ENCODE measurements at places on chromosomes 2 and 18. TPM values are rescaled to one million over a fixed set of nuclear protein-coding genes. Genes with fewer than 3 reads are reported as not detected.

DNA sequence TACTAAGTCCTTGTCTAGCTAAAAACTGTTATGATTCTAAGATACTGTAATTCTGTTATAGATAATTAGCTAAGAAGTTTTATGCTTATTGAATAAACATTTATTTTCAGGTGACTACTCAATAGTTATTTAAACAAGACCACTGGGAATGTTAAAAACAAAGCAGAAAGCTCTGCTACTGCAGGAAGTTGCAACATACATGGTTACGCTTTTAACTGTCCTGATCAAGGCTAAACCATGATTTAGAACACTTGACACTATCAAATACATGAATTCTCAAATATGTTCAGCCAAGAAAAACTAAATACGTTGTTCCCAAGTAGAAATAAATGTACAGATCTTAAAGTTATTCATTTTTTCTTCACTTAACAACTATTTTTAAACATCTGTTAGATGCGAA, 263.9 kb downstream of the NCKAP5 start:
- no peak for DNase-seq

DNA sequence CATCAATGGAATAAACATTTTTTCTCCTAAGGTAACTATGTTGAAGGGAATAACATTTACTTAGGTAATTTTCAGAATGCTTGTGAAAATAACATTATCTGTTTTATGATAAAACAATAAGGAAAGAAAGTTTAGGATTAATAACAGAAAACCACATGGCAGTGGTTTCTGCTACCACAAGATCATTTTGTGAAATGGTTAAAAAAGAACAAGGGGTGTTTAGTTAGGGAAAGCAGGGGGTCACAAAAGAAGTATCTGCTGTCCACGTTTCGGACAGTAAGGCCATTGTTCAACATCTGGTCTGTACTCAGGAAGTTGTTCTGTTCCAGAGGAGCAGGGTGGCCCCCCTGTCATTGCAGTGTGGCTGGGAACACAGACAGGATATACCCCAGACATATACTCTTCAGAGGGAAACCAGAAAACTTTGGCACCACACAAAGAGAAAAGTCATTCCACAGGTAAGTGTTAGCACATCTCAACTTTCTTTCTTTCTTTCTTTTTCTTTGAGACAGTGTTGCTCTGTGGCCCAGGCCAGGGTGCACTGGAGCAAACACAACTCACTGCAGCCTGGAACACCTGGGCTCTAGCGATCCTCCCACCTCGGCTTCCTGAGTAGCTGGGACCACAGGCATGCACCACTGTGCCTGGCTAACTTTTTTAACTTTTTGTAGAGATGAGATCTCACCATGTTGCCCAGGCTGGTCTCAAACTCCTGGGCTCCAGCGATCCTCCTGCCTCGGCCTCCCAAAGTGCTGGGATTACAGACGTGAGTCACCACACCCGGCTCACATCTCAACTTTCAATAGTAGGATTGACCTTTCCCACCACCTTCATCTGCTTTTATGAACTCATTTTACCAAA, 14.8 kb upstream of the ARL5A start:
- no peak for DNase-seq

GRCh38 chr2:10136101-10136934, 13.8 kb downstream of the RRM2 start:
- DNase-seq, result no peak

DNA sequence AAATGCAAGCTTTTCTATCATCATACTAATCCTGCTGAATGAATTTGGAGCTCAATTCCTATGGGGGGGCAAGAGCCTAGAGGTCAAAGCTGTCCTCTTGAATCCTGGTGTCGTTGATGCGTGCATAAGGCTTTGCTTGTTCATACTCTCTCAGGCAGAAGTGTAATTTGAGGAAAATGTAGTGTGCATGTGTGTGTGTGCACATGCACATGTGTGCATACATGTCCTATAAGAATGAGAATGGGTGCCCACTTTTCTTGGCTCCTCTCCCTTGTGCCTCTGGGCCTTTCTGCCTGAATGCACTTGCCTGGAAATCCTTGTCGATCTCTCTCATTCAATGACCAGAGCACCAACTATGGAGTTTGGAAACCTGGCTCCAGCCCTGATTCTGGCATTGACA, 28.5 kb upstream of the C18orf32 start:
- no peak for DNase-seq

GRCh38 chr2:117514371-117514770, 300.1 kb upstream of the DDX18 start:
- no peak for DNase-seq

DNA sequence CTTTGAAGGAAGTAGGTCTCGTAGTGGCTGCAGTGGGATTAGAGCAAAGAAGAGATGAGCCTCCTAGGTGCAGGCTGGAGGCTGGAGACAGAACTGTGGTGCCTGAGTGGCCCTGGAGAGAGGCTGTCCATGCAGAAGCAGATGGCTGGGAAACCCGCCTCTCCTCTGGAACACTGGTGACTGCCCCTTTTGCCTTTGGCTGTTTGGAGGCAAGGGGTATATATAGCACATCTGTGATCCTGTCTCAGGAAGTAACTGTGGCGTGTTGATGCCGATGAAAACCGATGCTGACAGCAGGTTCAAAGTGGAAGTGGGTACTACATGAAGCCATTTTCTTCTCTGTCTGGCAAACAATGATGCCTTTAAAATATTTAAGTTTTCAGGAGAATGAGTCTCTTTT, 43.5 kb downstream of the SLC9A2 start:
- no peak for DNase-seq

DNA sequence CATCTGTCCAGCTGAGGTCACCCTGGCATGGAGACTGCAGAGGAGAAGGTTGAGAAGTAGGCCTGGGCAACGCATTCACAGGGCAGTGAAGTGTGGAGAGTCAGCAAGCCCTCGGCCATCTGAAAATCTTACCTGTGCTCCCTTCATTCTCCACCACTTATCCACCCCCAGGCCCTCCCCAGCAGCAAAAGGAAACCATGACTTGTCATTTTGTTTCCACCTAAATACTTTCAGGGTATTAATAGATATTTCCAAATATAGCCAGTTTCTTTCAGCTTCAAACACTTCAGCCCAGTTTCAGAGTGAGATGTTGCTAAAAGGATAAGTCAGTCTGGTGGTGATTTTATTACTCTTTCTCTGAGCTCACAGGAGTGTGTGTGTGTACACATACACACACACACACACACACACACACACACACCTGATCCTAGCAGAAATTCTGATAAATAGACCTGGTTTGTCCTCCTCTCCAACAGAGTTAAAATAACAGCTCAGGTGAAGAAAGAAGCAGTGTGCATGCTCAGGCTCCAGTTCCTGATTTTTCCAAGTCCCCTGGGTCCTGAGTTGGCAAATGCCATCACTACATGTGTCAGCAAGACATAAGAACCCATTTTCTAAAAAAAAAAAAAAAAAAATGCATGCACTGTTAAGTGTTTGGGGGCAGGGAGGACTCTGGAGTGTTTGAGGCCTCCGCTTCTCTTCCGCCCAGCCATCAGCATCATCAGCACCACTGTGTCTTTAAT, 82.8 kb downstream of the LOXHD1 start:
- no peak for DNase-seq

Gene VSNL1
- total RNA-seq, result not detected

Gene MRPL53
- 111 TPM for total RNA-seq

Gene IL1RL1
- total RNA-seq, result 0.20 TPM

Gene SERPINB8
- 6.3 TPM for total RNA-seq

Gene NDUFAF7
- 18.4 TPM for total RNA-seq

Gene FHOD3
- total RNA-seq, result not detected
